NCI-H1436 (cell line): ENCODE measurements at places on chromosomes 3 and 15.

DNA sequence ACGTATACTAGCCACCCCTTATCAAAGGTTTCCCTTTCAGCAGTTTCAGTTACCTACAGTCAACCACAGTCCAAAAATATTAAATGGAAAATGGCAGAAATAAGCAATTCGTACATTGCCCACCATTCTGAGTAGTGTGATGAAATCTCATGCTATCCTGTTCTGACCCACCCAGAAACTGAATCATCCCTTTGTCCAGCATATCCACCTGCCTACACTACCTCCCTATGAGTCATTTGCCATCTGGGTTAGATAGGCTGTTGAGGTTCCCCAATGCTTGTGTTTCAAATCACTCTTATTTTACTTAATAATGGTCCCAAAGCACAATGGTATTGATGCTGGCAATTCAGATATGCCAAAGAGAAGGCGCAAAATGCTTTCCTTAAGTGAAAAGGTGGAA is 15.3 kb upstream of the PHC3 start:
- no peak for DNase-seq

GRCh38 chr3:129506231-129506742 is 22.2 kb upstream of the RHO start:
- DNase-seq, result no peak

GRCh38 chr3:188742755-188743550 is 428.8 kb upstream of the TPRG1 start:
- no peak for DNase-seq

DNA sequence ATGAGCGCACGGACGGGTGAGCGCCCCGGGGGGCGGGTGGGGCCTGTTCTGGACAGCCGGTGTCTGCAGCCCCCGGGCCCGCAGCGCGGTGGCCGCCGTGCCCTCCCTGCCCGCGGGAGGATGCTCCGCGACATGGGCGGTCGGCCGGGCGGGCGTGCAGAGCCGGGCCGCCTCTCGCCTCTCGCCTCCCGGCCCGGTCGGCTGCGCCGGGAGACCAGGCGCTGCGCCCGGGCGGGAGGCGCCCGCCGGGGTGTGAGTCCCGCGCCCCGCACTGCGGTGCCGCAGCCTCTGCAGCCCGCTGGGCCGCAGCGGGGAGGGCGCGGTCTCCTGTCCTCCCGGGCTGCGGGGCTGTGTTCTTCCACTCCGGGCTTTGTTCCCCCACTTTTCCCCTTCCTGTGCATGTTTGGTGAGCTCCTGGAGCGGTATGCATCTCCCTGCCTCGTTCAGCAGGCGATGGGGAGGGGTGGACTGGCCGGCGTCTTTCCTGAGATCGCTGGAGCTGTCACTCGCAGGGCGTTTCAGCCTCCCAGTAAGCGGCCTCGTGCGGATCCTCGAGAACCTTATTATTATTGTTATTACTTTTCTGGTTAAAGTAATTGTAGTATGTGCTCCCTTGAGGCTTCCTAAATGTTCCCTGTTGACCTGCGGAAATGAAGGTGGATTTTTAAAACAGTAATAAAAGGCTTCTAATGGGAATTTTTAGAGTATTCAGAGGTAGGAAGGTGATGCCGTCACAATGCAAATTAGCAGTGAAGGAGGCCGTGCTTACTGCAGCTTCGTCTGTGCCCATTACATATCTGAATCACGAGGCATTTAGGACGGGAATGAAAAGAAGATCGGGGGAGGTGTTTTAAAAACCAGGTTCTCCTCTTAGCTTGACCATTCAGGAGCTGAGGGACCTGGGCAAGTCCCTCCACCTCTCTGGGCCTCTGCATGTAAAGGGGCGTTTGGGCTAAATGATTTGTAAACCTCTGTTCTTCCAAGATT is 593 bp downstream of the TMOD2 start:
- no peak for DNase-seq

- DNase-seq, result no peak
Observed at GRCh38 chr15:52765785-52766184, 24.4 kb downstream of the ONECUT1 start.

DNA sequence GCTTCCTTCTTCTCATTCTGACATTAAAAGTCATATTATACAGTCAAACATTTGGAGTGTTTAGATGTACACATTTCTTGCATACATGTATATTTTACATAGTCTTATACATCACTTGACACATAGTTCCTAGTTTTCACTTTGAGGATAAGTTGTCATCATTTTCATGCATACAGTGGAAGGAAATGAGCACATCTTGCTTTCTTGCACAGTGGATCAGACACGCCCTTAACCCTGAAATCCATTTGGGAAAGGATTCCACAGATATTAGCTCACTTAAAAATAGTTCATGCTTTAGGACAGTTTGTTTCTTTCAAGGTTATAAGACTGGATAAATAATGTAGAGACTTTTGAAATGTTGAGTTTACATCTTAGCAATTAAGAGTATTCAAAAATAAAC is 148.6 kb upstream of the MME start:
- no peak for DNase-seq

- no peak for DNase-seq
Observed at GRCh38 chr3:146131616-146132410, 29.2 kb downstream of the PLOD2 start.

DNA sequence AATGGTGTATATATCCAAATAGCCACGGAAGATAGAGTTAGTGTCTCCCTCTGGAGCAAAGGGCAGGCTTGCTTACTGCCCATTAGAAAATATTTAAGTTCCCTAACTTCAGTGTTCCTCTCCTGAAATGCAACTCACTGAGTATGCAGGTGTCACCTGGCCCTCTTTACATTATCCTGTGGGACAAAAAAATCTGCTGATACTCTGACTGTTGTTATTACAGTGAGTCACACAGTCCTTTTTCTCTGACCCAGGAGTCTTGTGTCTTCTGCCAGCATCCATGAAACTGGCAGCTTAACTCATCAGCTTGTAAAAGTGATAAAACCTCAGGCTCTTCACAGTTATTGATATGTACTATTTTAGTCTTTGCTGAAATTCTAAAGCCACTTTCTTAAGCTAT is 42.2 kb upstream of the RASGRF1 start:
- no peak for DNase-seq

DNA sequence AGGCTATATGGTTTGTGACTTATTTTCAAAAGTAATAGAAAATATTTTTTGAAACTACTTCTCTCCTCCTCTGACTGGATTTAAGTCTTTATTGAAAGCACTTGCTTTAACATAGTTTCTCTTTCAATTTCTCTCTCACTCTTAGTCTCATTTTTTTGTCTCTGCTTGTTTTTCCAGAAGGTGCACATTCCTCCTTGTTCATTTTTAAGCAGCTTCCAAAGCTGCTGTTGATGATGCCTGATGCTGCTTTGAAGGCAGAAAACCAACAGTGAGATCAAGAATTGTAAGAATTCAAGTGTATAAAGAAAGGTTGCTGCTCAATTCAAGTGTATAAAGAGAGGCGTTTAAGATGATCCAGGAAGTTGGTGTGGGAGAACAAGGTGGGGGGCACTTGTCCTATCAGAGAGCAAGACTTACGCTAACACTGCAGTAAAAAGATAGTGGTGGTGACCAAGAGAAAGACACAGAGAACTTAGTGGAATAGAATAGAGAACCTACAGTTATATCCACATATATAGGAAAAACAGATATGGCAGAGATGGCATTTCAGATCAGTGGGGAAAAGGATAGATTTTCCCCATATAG is 12.1 kb downstream of the NR2C2 start:
- no peak for DNase-seq

GRCh38 chr3:100540791-100541334 is 48.4 kb downstream of the TMEM45A start:
- no peak for DNase-seq

- DNase-seq, result no peak
Observed at GRCh38 chr15:62369454-62369853, 204.4 kb upstream of the C2CD4B start.

DNA sequence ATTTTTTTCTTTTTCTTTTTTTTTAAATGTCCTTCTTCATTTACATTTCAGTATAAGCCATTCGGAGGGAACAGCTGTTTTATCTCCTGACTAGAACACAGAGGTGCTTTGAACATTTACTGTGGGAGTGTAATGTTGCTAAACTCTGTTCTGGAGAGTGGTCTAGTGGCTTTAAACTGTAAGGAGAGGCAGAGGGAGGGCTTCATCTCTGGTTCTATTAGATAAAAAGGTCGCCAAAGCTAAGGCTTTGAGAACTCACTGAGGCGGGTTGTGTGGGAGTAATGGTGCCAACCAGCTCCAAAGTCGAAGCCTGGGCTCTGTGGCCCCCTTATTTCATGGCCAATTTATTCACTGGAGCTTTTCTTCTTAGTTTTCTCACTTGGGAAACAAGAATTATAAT is 133.2 kb downstream of the ANXA2 start:
- no peak for DNase-seq

DNA sequence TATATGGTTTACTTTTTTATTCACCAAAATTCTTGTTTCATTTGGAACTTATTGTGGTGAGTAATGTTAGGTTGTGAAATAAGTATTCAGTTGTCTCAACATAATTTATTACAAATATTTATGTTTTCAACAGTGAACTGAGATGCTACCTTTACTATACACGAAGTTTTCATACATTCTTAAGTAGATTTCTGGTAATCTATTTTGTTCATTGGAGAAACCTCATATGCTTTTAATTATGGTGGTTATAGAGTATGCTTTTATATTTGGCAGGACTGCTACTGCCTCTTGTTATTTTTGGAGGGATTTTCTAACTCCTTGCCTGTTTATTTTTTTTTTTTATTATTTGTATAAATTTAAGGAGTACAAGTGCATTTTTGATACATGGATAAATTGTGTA is 253.1 kb downstream of the NLGN1 start:
- DNase-seq, result no peak

GRCh38 chr3:74055061-74055460 is 430.3 kb upstream of the PDZRN3 start:
- DNase-seq, result no peak

GRCh38 chr15:22885120-22885519 is 46.7 kb downstream of the NIPA2 start:
- DNase-seq, result no peak
